RWPE1 (cell line): ENCODE measurements at places on chromosomes 3 and 15.
A peak's percentile ranks its signal among the peaks of the same experiment; 100 is the strongest.

GRCh38 chr15:57743424-57743823 lies 36.9 kb downstream of the POLR2M start:
- no peak for DNase-seq

DNA sequence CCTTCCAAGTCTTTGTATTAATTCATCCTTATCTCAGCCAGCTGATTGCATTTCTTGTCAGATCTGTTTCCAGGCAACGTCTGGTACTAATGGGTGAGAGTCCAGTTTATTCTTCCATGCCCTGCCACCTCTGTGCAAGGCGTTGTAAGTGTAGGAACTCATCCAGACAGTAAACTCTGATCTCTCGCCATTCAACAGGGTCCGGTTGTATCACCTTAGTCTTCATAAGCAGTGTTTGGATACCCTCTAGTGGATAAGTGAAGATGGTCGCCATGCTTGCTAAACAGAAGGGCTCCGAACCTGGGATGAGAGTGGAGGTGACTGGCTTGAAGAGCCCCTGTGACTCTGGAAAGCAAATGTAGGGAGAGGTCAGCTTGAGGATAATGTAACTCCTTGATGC lies 51.6 kb upstream of the CMTM7 start:
- peak; percentile 40 for DNase-seq

DNA sequence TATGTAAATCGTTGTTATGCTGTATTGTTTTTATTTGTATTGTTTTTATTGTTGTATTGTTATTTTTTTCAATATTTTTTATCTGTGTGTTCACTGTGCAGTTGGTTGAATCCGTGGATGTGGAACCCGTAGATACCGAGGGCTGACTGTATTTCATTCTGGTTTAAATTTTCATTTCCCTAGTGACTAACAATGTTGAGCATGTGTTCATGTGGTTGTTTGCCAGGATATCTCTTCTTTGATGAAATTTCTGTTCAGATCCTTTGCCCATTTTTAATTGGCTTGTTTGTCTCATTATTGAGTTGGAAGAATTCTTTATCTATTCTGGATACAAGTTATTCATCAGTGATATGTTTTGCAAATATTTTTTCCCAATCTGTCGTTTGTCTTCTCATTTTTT lies 29.7 kb downstream of the STOML1 start:
- DNase-seq = no peak

DNA sequence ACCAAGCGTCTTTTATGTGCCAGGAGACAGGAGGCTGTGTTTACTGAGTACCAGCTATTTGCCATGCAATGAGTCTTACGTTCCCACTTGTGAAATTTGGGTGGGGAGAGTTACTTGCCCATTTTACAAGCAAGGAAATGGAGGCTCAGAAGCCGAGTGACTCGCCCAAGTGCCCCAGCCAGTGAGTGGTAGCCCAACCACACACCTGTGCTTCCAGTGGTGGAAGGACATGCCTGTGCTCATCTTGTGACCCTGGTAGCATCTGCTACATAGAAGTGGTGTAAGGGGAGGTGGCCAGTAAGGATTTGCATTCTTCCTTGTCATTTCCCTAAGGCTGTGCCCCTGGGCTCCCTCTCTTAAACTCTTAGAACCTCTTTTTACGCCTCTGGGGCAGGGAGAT lies 49.3 kb downstream of the FBLN2 start:
- no peak for DNase-seq

DNA sequence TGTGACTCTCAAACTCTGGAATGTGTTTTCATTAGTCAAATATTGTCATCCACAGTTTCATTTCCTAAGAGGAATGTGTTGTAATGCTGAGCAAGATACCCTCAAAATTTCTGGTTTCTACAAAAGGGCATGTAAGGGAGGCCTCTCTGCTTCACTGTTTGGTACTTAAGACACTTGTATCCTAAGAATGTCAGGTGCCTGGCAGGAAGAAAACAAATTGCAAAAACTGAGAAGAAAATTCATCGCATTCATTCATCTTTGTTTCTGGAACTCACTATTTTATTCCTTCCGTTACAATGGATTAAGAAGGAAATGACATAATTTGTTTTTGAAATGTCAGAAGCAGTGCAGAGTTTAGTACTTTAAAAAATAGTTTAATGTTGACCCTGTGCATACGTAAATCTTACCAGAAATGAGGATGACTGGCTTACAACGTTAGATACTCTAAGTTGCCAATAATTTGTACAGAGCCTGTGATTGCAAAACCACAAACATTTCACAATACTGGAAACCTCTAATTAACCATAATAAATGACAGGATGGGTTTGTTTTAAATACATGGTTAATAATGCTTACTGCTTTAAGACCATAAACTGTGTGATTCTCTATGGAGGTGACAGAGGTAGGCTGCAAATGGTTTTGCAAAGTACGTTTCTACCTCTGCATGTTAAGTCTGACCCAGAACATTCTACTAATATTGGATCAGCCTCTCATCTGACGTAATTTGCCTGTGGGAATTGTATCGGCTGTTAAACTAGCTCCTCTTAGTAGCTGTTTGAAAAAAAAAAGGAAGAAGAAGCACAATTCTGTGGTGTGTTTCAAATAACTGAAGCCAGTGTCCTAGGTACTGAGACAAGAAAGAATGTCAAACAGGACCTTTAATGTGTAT lies 477.8 kb downstream of the RBMS3 start:
- peak; percentile 11 for DNase-seq

GRCh38 chr3:125513490-125514115 lies 6.4 kb downstream of the SNX4 start:
- DNase-seq = no peak

DNA sequence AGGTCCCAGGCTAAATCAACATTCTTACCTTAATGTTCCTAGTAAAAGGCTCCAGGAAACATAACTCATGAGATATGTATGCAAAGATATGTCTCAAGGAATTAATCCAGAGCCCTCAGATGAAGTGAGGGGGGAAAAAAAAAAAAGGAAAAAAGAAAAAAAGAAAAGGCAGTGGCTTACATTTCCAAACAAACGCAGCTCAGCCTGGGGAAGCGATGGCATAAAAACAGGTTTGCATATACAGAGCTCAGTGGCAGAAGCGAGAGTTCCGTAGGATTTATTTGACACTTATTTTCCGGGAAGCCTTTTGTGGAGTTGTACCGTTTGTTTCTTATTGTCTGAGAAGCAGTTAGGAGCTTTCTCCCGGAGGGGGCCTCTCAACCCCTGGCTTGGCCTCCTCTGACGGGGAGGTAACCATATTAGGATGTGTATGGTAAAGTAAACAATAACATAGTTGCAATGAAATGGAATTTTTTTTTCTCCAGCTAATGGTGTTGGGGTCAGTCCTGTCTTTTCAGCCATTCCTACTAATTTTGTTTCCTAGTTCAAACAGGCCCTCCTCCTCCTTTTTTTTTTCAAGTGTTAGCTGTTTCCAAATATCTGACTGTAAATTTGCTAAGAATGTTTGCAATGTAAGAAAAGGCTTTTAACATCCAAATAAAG lies 338.6 kb downstream of the FOXP1 start:
- DNase-seq = no peak

DNA sequence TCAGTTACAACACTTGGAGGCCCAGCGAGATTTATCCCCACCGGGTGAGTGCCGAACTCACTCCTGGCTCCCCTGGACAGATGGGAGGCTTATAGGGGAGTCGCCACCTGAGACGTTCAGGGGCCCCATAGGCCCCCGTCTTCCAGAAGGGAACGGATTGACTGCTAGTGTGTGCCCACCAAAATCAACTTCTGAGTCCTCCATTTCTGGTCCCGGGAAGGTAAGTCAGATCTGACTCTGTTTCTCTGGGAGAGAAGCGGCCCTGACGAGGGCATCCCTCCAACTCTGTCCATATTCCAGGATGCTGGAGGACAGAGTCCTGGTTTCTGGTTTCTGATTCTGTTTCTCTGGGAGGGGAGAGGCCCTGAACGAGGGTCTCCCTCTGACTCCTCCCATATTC lies 44.3 kb downstream of the ZBTB11 start:
- no peak for DNase-seq

DNA sequence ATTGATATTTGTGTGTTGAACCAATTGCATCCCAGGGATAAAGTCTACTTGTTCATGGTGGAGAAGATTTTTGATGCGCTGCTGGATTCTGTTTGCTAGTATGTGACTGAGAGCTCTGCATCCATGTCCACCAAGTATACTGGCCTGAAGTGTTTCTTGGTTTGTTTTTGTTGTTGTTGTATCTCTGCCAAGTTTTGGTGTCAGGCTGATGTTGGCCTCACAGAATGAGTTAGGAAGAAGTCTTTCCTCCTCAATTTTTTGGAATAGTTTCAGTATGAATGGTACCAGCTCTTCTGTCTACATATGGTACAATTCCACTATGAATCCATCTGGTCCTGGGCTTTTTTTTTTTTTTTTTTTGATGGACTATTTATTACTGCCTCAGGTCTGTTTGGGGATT lies 50.9 kb upstream of the OSTN start:
- DNase-seq = no peak

GRCh38 chr3:177441813-177442646 lies 244.7 kb upstream of the TBL1XR1 start:
- DNase-seq = no peak

GRCh38 chr3:13294442-13295351 lies 125.4 kb downstream of the NUP210 start:
- DNase-seq = no peak

DNA sequence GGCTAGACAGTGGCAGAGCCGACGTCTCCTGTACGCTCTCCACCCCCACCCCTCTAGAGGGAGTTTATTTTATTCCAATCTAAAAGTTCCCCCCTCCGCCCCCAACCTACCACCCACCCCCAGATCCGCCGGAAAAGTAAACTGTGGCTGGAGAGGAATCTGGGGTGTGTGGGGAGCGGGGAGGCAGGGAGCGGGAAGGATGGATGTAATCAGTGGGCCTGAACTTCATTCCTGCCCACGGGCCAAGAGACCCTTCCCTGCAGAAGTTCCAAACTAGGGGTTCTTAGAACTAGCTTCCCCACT lies 537 bp upstream of the CSRNP1 start:
- DNase-seq = no peak

- DNase-seq = no peak
Observed at GRCh38 chr3:128486205-128486628, 6.8 kb downstream of the GATA2 start.

DNA sequence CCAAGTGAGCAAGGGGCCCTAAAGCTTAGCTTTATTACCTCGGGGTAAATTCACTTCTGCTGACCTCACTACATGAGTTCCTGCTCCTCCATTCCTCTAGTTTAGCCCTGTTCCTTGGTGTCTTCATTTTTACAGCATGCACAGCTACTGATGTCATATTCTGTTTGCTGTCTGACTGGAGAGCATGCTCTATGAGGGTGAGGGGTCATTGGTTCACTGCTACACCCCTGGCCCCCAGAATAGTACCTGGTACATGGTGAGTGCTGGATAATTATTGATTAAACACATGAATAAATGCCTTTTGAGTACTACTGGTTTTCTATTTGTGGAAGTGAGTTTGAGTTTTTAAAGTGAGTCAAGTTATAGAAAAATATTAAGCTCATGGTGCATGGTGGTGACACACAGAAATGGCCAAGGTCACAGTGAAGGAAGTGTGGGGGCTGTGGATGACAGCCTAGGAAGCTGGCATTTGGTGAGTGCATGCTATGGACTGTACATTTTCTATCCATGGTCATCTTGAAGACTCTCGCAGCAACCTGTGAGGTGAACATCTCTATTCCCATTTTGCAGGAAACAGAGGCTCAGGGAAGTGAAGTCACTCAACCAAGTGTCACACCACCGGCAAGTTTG lies 34.0 kb downstream of the RPLP1 start:
- DNase-seq = no peak

- DNase-seq = no peak
Observed at GRCh38 chr3:46496746-46497555, 825 bp upstream of the RTP3 start.

DNA sequence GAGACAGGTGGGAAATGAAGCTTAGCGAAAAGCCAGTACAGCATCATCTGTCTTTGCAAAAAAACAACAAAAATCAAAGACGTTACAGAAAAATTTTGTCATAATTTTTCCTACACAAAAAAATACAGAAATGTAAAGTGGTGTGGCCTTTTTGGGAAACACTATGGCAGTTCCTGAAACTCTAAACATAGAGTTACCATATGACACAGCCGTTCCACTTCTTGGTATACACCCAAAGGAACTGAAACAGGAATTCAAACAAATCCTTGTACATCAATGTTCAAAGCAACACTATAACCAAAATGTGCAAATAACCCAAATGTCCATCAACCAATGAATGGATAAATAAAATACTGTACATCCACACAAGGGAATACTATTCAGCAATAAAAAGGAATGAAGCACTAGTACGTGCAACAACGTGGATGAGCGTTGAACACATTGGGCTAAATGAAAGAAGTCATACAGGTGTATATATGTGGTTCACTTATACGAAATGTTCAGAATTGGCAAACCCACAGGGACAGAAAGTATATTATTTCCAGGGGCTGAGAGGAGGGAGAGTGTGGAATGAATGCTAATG lies 46.8 kb downstream of the GLB1 start:
- DNase-seq = no peak

GRCh38 chr15:62888623-62889022 lies 153.9 kb upstream of the TPM1 start:
- DNase-seq = no peak

- no peak for DNase-seq
Observed at GRCh38 chr15:63401078-63401477, 19.4 kb upstream of the CA12 start.

- DNase-seq = no peak
Observed at GRCh38 chr3:165404357-165405027, 208.3 kb upstream of the SLITRK3 start.

DNA sequence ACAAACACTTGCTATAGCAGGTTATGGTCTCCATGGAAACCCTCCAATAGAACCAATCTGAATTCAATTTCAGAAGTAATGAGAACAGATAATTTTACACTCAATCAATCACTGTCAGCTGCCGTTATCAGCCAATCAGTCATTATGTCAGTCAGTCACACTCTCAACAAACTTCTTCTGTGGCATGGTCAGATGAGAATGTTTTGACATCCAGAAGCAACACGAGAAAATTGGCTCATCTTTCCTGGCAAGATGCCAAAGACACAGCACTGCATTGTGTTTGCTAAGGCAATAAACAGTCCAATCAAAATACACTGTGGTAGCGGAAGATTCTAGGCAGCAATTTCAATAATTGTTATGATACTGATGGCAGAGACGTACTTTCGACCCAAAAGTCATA lies 190.7 kb downstream of the RORA start:
- DNase-seq = no peak

DNA sequence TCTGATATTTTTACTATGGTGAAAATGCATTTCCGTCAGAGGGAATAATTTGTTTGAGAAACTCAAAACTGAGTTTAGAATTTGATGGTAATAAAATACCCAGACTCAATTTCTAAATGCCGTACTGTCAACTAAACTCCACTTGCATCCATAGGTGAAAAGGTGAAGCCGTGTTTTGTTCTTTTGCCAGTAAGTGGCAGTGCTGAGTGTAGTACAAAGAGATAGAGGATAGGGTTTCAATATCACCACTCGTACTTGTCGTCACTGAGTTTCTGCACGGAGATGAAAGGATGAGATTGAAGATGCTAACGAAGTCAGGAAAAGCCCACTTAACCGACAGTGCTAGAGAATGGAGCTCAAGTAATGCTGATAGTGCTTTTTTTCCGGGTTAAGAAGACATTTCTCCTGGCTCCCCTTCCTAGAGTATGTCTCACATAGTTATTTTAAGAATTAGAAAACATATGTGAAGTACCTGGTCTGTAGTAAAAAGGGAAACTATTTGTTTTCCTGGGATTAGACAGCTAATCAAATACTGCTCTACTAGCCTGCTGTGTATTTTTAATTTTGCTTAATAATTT lies 345.1 kb downstream of the IL5RA start:
- no peak for DNase-seq
